HFF-Myc (cell line): ENCODE measurements at places on chromosomes 12 and 14.

GRCh38 chr14:32707742-32708500, 230.8 kb upstream of the NPAS3 start:
- no peak for DNase-seq

DNA sequence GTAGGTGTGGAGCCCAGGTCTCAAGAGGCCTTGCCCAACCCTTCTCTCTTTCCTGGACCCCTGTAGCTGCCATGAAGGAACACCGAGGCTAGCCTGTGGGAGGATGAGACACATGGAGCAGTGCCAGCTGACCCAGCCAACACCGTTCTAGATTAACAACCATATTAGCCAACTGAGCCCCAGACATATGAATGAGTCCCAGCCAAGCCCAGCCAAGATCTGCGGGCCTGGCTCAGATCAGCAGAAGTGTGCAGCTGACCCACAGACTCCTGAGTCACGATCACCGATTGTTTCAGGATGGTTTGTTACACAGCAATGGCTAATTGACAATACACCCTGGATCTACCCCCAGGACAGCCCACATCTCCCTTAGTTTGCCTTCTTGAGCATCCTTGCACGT, 82.1 kb downstream of the NTF3 start:
- no peak for DNase-seq

DNA sequence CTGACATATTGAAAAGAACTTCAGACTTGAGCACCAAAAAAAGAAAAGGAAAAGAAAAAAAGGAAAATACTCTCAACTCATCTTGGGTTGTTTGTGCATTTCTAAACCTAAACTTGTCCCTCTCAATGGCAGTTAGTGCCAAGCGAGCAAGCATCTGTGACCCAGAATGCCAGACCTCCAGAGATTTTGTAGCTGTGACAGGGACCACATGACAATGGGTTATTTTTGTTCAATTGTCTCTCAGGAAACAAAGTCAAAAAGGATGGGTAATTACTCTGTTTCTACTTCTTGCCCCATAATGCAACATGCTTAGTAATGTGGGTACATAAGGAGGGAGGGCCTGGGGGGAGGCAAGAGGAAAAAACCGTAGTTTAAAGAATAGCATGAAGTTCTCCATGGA, 285.7 kb upstream of the RTL1 start:
- no peak for DNase-seq

DNA sequence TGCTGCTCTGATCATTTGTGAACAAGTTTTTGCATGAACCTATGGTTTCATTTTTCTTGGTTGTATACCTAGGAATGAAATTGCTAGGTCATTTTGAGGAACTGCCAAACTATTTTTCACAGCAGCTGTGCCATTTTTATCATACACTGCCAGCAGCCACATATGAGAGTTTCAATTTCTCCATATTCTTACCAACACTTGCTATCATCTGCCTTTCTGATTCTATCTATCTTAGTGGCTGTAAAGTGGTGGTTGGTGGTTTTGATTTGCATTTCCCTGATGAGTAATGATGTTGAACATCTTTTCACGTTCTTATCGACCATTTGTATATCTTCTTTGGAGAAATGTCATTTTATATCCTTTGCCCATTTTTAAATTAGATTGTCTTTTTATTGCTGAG, 146.1 kb downstream of the C12orf75 start:
- DNase-seq: no peak
